Right lung (tissue), 10 donors: ENCODE measurements at places on chromosomes 7 and 10.

DNA sequence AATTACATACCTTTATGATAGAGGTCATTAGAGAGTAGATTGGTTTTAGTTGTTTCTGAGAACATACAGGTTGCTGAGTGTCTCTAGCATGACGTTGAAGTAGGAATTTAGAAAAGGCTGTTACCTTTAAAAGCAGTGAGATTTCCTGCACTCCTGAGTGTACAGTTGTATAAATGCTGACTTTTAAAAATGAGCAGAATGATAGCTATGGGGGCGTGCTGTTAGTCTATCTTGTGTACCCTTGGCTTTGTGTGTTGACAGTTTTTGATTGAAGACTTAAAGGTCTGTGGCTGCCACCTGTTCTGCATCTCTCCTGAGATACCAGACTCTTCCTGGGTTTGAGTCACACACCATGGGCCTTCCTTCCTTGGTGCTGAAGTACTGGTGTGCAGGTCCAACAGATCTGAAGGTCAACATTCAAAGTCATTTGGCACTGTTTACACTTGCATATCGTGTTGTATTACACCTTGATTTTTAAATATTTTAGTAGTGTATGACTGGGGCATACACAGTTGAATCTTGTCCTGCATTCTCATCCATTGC, 23.8 kb downstream of the DNAJB6 start:
- no peak for DNase-seq

DNA sequence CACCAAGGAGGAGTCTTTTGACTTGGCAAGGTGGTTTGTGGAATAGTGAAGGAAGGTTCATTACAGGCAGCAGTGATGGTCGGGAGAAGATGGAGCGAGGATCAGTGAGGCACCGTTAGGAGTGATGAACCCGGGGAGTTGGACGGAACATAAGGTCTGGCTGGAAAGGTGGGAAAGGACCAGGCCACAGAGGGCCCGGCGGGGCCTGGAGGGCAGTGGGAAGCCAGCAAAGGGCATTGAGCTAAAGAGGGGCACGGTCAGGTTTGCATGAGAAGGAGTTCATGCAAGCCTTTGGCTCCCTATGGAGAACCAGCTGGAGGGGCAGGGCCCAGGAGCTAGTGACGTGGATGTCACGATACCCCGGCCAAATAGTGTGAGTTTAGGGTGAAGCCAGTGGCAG, 46.2 kb upstream of the RABGEF1 start:
- DNase-seq, result no peak

DNA sequence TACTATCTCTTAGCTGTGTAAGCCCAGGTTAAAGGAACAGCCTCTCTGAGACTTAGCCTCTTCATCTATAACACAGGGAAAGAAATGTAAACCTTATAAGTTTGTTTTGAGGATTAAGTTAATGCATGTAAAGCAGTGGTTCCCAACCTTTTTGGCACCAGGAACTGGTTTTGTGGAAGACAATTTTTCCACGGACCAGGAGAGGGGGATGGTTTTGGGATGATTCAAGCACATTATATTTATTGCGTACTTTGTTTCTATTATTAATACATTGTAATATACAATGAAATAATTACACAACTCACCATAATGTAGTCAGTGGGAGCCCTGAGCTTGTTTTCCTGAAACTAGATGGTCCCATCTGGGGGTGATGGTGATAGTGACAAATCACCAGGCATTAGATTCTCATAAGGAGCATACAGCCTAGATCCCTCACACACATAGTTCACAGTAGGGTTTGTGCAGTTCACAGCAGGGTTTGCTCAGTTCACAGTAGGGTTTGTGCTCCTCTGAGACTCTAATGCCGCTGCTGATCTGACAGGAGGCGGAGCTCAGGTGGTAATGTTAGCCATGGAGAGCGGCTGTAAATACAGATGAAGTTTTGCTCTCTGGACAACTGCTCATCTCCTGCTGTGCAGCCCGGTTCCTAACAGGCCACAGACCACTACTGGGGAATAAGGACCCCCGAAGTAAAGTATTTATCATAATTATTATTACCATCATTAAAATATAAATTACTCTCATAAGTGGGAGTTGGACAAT, 41.3 kb upstream of the ANK3 start:
- DNase-seq, result no peak

DNA sequence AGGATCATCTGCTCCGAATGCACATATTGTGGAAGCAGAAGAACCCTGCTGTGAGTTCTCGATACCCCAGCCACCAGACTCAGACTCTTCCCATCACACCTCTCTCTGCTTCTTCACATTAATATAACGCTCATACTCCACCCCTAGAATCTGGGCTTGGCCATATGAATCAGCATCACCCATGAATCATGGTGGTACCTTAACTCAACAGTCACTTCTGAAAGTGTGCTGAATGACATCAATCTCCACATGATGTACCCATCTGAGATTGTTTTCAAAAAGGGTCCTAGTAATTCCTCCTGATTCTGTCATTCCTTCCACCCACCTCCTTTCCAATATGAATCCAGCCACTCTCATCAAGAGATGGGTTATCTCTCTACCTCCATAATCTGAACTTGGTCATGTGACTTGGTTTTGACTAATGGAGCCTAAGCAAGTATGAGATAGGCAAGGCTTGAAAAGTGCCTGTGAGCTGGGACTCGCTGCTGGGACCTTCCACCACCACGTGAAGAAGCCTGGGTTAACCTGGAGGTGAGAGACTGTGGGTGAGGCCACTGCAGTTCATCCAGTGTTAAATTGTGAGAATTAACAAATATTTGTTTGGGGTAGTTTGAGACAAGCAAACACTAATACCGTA, 15.4 kb downstream of the YWHAG start:
- DNase-seq, result no peak

DNA sequence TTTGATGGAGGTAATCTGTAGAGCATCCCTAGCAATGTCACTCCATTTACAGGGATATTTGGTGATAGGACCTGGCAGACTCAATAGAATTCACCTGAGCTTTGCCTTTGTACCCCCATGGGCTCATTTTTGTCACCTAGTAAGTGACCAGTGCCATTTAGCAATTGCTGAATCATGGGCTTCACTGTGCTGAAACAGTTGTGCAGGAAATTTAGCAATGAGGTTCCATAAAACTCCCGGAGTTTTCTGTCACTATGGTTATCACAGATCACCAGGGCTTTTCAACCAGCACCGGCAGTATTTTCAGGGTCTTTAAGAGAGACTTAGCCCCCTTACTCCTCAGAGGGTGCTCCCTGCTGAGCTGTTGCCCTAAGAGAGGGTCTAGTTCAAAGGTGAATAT, 40.2 kb downstream of the FAS start:
- DNase-seq, result no peak

DNA sequence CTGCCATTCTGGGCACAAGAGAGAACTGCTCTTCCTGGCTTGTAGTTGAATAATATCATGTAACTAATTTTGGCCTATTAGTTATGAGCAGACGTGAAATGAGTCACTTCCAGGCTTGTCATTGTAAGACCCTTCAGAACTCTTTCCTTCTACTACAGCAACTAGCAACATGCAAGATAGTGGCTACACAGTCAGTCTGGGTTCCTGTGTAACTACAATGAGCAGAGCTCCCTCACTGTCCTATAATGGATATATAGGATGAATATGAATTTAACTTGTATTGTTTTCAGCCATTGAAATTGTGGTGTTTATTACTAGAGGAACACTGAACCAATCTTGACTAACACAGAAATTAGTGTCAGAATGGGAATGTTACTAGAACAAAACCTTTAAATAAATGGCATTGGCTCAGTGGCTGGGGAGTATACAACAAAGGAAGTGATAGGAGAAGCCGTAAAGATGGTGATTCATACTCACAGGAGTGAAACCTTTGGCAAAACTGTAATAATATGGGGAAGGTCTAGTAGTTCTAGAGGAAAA, 2.9 kb upstream of the MTPN start:
- no peak for DNase-seq

- DNase-seq, result no peak
These were observed 13.4 kb downstream of the LRRC18 start for GRCh38 chr10:48926255-48926654.

GRCh38 chr10:59734014-59734462, 19.2 kb downstream of the MRLN start:
- DNase-seq, result no peak

GRCh38 chr7:150420242-150420641, 30.2 kb upstream of the GIMAP8 start:
- DNase-seq, result no peak

DNA sequence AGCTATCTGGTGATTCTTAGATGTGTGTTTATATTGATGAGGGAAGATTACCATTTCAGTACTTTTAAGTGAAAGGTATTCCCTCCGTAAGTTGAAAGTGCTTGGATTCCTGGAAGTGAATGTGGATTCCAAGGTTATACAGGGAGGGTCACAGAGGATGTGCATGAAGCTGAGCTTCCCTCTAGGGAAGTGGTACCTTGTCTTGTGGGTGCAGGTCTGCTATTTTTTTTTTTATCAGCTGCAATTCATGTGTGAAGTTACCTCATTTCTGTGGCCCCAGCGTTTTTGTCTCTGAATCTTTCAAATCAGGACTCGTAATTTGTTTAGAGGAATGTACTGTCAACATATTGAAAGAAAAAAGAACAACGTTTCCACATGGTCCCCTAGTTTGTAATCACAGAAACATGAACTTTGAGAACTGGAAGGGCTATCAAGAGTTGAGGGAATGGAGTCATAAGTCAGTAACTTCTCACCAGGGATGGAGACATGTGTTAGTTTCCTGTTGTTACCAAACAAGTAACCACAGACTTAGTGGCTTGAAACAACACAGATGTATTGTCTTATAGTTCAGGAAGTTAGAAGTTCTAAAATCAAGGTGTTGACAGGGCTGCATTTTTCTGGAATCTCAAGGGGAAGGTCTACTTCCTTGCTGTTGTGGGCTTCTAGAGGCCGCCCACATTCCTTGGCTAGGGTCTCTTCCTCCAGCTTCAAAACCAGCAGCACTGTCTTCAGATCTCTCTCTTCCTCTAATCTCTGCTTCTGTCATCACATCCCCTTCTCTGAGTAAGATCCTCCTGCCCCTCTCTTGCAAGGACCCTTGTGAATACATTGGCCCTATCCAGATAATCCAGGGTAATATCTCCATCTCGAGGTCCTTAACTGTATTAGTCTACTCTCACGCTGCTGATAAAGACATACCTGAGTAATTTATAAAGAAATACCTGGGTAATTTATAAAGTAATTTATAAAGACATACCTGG, 64.4 kb downstream of the RAB18 start:
- no peak for DNase-seq

GRCh38 chr7:28121496-28121895, 59.1 kb downstream of the JAZF1 start:
- DNase-seq, result no peak

- DNase-seq, result no peak
These were observed 2.6 kb downstream of the ZNF655 start for GRCh38 chr7:99560834-99561736.

DNA sequence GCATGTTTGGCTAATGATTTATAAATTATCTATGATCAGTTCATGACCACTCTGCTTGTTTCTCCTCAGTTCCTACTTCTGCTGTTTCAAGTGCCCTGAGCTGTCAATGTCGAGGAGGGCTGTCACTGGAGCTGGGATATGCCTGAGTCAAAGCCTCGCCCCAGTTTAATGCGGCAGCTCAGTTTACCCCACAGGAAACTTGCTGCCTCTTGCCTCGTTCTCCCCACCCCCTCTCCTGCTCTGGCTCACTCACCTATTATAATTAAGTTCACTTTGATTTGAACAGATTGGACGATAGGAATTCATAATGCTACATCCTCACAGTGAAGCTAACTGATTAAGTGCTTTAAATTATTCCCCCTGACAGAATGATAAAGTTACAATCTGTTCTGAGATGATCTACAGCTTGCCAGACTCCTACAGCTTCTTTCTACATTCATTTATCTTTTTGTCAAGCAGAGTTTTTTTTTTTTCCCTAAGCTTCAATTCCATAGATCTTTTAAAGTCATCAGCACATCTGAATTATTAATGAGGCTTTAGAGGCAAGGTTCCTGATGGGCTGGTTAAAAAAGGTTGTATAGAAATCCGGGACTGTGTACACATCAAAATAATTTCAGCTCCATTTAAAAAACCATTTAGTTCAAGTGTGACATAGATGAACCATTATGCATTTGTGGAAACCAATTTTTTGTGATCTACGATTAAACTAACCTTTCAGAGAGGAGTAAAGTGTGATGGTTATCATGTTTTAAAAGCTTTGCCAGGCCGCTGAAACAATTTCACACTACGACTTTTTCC, 758.3 kb downstream of the KCNMA1 start:
- no peak for DNase-seq

- no peak for DNase-seq
These were observed 28.5 kb downstream of the CHCHD3 start for GRCh38 chr7:133053321-133053891.
